ENCODE measurements at places on chromosomes 6 and 20.

- DNase-seq = no peak
These were observed 124.1 kb upstream of the RAB32 start for GRCh38 chr6:146419576-146419975.

DNA sequence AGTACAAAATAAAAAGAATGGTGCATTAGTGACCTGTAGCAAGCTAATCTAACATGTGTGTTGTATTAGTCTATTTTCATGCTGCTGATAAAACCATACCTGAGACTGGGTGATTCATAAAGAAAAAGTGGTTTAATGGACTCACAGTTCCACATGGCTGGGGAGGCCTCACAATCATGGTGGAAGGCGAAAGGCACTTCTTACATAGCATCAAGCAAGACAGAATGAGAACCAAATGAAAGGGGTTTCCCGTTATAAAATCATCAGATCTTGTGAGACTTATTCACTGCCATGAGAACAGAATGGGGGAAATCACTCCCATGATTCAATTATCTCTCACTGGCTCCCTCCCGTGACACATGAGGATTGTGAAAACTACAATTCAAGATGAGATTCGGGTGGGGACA lies 45.4 kb upstream of the AIG1 start:
- DNase-seq = no peak

- DNase-seq = no peak
These were observed 164.7 kb upstream of the CHD6 start for GRCh38 chr20:41782730-41783406.

- no peak for DNase-seq
These were observed 44.1 kb downstream of the SUN5 start for GRCh38 chr20:32960222-32960518.

DNA sequence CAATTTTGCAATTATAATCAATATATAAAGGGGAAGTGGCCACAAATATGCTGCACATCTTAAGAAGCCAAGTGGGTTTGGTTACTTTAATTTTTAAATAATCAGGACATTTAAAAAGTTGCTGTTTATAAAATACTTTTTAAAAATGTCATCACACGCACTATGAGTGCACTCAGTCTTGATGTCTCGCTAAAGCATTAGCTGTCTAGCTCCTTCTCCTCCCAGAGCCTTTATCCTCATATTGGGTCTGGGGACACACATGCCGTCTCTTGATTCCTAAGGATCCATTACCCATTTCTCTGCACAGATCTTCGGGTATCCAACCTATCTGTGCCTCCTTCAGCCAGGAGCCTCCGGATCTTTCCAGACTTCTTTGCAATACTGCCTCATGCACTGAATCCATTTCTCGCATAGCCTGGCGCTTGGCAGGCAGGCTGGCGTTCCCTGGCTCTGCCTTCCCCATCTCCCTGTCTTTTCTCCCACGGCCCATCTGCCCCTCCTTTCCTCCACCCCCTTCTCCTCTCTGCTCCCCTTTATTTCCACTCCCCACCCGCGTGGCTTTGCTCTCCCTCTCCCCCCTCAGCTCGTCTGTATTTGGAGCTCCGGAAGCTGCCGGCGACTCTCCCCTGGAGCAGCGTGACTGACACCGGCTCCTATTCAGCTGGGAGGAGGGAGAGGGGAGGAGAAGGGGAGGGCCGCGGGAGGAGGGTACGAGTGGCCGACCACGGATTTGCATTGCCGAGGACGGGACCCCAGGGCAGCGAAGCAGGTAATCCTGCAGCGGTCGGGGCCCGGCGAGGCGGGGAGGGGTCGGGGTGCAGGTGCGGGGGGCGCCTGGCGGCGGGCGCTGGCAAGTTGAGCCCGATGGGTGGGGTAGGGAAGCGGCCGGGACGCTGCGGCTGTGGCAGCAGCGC lies at the start of gene CAP2:
TSS of gene CAP2 (plus strand) at position 618 of the 914 bp plus-strand sequence. CDS start 27,961 bp downstream, outside the sequence.
- no peak for DNase-seq

Data from astrocyte of the cerebellum (primary cell).